ENCODE measurements at places on chromosomes 12 and 14.

- no peak for DNase-seq
Measured at GRCh38 chr12:56469007-56469930, 891 bp downstream of the SPRYD4 start.

DNA sequence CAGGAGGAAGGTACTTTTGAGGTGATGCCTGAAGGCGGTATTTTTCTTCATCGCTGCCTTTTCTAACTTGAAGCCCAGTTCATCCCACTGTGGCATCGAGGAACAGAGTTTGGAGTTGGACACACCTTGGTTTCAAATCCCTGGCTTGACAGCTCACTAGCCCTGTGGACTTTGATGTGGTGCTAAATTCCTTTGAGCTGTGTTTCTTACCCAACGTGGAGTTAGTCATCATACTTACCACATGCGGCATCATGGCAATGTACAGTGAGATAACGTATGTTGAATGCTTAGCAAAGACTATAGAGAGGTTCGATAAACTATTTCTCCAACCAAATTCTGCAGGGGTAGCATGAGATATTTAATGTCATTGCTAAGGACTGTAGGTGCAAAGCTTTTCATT, 3.4 kb downstream of the PLEKHG3 start:
- no peak for DNase-seq

DNA sequence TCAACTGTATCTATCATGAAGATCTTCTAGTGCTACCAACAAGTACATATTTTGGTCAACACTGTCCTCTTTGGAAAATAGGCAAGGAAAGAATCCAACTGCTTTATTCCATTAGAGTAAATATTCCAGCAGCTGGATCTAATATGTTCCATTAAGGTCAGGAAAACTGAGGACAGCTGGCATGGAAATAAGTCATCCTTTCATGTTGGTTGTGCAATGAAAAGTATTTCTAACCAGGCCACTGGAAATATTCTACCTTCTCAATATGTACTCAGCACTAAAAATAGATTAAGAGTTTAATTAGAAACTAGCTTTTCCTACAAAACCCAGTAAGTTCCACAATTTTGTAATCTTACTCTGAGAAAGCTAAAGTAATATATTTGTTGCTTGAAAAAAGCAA, 19.6 kb downstream of the HIGD1C start:
- no peak for DNase-seq

DNA sequence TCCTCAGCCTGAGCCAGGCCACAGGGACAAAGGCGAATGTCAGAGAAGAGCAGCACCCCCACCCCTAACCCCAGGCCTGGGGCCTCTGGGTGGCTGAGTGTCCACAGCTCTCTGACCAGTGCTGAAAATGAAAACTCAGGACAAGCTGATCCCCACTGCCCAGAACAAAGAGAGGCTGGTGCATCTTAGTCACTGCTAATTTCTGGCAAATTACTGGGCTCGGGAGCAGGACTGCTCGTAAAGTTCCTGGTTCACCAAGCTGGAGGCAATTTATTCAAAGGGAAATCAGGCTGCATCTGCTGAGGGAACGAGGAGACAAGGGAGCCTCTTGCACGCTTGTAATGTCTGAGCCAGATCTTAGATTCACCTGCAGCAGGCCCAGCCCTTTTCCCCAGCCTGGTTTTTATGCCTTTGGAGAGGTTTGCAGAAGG, 43.2 kb downstream of the CALM1 start:
- no peak for DNase-seq

- DNase-seq = no peak
Measured at GRCh38 chr14:101825797-101826196, 64.3 kb downstream of the PPP2R5C start.

DNA sequence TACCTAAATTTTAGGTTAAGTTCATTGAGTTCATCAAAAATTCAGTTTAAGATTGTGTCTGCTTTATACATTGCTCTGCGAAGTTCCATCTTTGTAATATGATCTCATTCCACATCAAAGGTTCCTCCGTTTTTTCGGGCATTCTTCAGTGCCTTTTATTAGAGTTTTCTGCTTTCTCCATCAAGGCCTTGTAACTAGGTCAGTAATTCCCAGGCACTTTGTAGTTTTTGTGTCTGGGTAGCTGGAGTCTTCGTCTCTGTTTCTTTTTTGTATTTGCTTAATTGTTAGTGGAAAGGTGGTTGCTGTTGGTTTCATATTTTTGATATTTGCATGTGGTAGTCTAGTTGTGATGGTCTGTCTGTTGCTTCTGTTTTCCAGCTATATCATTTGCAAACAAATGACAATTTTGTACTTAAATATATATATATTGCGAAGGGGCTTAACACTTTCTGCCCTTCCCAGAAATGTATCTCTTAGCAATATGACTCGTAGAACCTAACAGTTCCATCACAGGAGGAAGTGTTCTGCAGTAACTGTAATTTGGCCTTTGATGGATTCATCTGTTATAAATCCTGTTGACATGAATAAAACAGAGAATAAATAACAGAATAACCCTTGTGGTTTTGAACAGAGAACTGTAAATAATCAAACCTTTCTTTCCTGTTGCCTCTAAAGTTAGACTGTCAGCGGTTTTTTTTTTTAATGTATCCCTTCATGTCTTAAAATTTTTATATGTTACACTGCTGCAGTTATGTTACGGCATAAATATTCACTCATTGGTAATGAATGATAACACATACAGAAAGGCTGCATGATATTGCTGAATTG, 88.4 kb upstream of the DYNC1H1 start:
- no peak for DNase-seq

DNA sequence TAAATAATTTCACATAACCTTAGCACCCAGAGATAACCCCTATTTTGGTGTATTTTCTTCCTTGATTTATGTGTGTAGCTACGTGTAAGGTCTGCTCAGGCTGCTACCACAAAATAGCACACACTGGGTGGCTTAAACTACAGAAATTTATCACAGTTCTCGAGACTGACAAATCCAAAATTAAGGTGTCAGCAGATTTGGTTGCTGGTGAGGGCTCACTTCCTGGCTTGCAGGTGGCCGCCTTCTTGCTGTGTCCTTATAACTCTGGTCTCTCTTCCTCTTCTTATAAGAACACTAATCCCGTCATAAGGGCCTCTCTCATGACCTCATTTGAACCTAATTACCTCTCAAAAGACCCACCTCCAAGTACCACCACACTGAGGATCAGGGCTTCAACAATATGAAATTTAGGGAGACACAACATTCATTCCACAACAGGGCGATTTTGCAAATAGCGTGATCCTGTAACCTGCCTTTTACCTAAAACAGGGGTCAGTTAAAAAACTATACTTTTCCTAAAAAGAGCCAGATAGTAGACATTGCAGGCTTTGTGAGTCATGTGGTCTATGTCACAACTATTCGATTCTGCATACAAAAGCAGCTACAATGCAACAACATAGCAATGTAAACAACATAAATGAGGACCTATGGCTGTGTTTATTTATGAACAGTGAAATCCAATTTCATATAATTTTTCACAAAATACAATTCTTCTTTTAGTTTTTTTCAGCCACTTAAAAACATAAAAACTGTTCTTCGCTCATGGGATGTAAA, 371.7 kb downstream of the DPF3 start:
- DNase-seq = no peak

GRCh38 chr12:78028426-78028825, 197.7 kb downstream of the NAV3 start:
- DNase-seq = no peak

GRCh38 chr14:69845787-69846186, 33.4 kb upstream of the SMOC1 start:
- no peak for DNase-seq

- no peak for DNase-seq
Measured at GRCh38 chr14:36653413-36653812, 8.2 kb upstream of the PAX9 start.

DNA sequence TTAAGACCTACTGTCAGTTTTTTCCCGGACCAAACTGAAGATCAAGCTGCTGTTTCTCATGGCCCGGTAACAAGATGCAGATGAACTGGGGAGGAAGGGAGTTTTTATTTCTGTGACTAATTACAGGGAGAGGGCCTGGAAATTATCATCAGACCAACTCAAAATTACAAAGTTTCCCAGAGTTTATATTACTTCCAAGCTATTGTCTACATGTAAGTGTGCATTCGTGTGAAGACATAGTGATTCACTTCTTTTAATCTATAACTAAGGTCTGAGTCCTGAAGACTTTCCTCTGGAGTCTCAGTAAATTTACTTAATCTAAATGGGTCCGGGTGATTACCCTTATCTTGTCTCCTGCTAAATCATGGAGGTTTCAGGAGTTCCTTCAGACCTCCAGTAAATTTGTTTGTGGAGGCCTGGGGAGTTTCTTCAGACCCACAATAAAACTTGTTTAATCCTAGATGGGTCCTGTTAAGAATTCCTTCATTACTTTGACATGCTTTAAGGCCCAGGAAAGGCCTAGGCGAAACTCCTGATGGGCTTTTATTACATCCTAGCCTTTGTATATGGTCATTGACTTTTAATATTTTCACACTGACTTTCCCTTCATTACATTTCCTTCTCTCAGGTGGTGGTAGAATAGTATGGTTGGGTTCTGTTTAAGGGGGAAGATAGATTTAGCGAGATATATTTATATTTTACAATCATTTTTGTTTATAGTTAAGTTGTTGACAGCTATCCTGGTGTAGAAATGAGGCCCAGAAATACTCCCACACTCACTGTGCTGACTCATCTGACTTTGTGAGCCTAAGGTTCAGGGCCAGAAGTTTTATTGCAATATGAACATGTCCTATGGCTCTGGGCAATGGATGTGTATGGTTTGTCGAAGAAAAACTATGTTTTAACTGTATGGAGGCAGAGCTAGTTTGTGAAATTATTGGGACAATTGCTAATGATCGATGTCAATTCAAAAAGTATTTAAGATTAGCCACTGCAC, 627.0 kb upstream of the FBXO33 start:
- DNase-seq = no peak

DNA sequence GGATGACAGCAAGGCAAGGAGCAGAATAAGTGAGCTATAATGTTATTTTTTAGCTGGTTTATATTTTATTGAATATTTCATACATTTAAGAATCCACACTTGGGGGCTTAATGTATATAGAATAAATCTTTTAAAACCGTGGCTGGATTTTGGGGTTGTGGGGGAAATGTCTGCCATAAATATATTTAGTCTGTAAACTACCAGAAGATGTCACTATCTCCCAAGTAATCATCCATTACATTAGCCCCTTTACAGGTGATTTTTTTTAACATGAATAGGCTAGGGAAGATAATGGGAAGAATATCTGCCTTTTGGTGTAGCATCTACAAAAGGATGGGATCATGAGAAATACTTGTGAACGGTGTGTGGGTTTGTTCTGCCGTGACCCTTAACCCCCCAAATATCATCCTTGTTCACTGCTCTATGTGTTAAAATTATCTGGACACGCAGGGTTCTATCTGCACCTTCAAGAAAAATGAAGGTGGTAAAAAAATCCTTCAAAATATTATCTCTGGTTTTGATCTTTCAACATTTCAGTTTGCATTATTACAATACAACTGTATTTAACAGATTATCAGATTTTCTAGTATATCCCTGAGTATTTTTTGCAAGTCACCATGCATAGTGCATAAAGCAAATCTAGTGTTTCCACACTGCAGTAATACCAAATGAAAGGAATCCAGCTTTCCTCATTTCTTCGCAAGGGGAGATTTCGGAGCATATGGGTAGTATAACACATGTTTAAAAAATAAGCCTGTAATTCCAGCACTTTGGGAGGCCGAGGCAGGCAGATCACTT, 8.0 kb upstream of the SLC17A8 start:
- DNase-seq = no peak

GRCh38 chr12:24361877-24362580, 412.6 kb upstream of the SOX5 start:
- no peak for DNase-seq

DNA sequence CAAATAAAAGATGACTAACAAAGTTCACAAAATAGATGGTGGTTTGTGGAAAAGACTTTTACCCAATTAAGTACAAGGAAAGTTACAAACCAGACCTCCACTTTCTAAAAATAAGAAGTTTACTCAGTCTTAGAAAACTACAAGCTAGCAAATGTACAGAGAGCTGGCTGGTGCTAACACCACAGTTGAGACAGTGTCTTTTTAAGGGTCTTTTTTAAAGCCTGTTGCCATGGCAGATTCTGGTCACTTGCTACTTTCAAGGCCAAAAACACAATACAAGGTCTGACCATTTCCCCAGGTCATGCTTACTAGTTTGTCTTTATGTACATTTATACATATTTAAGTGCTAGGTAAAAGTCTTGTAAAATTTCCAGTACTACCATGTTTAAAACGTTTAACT, 2.4 kb downstream of the BTG1 start:
- DNase-seq = no peak

Data from thymus (tissue), 14 donors.